ENCODE measurements at places on chromosomes 13 and 19. TPM values are rescaled to one million over a fixed set of nuclear protein-coding genes. Genes with fewer than 3 reads are reported as not detected.

The CTU1 gene
- 5.4 TPM for total RNA-seq

The ZNF583 gene
- 7.8 TPM for total RNA-seq

DNA sequence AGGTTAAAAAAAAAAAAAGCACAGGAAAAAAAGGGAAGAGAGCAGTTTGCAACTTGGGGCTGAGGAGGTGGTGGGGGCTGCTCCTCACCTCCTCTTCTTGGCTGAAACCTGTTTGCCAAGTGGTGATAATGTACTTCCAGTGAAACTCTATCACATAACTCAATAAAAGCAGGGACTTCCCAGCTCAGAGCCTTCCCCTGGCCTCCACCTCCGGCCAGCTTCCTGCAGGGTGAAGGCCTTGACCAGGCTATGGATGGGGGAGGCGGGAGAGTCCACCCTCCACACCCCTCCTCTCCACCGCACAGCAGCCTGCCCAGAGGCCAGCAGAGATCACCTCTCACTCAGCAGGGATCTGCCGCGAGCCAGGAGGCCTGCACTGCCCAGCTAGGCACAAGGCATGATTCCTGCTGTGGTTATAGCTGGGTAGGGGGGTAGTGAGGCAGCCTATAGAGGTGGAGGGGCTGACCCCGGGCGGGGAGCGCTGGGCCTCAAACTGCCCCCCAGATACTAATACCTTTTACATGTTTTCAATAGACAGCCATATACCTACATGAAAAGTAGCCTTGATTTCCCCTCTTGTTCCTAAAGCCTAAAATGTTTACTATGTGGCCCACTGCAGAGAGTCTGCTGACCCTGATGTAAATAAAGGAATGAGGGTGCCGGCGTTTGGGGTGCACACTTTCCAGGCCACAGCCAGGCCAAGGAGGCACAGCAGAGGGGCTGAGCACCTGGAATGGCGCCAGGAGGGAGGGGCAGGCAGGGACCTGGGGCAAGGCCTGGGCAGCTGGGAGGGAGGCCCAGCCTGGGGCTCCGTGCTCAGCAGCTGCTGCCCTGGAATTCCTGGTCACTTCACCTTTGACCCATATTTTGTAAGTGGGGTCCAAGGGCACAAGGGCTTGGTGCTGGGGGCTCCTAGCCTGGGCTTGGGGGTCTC is 10.3 kb downstream of the ZNF787 start:
- peak; percentile 36 for DNase-seq

DNA sequence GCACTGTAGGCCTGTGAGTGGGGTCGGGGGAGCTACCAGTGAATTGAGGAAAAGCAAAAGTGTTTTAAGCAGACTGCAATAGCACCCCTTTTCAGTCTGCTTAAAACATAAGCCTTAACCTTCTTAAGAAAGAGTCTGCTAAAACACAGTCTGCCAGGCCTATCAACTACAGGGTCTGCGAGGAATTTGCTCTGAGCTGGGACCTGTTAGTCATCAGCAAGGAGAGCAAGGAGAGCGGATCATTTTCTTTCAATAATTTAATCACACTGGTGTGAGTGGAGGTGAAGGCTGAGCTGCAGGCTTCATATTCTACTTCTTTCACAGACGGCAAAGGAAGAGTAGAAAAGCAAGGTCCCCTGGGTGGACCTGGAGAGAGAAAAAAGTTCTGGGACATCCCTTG is 342.7 kb downstream of the ENOX1 start:
- DNase-seq, result no peak

DNA sequence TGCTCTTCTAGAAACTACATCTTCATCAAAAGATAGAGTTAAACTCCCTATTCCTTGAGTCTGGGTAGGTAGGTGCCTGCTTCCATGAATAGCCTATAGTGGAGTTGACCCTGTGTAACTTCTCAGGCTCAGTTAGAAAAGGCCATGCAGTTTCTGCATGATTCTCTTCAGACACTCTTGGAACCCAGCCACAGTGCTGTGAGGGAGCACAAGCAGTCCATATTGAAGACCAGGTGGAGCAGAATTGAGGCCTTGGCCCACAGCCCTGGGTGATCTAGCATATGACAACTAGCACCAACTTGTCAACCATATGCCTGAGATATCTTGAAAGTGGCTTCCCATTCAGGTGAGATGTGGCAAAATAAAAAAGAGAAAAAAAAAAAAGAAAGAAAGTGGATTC is 10.3 kb upstream of the PAN3 start:
- DNase-seq, result no peak

- no peak for DNase-seq
Observed at GRCh38 chr19:29704562-29705558, 10.2 kb downstream of the C19orf12 start.

All from endothelial cell (in vitro differentiated cells).